HT-29 (cell line): ENCODE measurements at places on chromosomes 6 and 20. TPM values are rescaled to one million over a fixed set of nuclear protein-coding genes. Genes with fewer than 3 reads are reported as not detected.

DNA sequence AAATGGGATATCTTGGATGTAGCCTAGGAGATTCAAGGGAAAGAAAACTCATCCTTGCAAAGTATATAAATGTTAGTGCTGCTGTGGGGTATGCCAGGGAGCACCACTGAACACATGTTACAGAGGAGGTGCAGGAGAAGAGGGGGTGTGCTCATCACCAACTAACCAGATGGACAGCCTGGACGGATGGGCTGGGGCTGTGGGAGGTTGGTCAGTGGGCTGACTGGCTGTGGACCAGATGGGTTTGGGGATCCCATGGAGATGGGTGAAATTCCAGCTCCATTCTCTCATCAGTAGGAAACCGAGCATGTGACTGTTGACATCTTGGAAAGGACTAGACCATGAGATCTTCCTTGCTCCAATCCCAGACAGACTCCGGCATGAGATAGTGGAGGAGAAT is 201.0 kb downstream of the LRFN2 start:
- DNase-seq: no peak

DNA sequence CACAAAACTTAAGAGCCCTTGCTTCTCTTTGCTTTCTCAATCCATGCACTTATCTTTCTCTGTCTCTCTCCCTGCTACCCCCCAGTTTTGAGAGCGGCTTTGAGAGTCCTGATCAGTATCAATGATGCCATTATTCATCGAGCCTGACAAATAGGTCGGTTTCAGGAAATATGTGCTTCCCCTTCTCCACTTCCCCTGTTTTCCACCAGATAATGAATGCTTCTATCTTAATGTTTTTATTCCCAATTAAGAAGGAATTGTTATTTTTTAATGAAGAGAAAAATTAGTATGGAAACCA is 117.7 kb downstream of the KIF13A start:
- DNase-seq: no peak

DNA sequence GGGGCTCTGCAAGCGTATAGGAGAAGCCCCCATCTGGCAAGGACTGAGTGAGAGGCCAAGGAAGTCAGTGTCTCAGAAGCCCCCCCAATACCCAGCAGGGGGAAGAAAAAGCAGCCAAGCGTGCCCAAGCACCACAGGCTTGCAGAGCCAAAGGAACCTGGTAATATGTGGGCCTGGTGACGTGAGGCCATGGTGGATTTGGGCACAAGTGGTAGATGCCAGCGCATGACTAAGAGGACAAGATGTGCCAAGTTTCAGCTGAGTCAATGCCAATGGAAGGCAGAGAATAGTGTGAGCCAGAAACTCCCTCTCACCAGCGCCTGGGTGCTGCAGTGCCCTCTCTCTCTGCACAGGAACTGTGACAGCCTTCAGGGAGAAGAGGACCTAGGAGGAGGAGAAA is 110.0 kb downstream of the QRSL1 start:
- no peak for DNase-seq

DNA sequence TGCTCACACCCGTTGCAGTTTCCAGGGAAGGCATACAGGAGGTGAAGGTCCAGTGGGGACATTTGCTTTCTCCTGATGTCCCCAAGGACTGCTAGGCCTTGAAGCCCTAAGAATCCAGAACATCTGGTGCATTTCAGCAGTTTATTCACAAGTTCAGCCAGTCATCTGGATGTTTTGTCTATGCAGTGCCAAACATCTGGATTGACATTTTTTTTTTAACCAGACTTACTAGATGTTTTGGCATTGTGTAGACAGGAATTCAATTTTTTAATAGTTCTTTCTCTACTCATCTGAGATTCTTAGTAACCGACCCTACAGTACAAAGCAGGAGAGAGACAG is 256.2 kb downstream of the CLIC5 start:
- DNase-seq: no peak

DNA sequence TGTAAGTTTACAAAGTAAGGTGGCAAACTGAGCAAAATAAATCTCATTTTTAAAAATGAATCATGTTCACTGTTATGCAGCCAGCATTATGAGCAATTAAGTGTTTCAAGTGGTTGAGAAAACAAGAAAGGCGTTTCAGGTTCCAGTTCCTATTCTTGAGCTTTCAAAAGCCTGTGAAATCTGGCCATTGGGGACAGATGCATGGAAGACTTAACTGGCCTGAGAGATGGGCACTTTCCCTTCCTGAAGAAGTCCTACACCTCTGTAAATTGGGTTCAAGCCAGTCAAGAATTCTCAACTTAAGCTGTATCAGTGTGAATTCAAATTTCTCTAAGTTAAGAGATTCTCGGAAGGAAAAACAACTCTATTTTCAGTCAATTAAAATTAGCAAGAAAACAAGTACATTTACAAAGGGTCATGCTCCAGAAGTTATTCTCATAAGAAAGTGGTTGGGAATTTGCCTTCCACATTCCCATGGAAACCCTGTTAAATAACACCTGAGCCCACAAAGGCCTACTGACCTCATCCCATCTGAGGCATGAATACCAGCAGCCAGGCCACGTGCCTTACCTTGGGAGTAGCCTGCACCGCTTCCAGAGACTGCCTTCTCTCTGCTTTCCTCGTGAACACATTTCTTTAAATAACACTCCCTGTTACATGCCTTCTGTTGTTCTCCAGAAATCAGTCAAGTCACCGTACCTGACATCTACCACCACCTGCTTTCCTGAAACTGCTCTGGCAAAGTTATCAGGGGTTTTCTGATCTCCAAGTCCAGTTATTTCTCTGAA is 19.4 kb downstream of the MAP3K5 start:
- DNase-seq: peak; percentile 27

The DTNBP1 gene
- 7.1 and 8.7 TPM in 2 replicates for total RNA-seq
